Esophagus mucosa (tissue), 1 donor: ENCODE measurements at places on chromosomes 5 and 9. TPM values are rescaled to one million over a fixed set of nuclear protein-coding genes. Genes with fewer than 3 reads are reported as not detected.
A peak's percentile ranks its signal among the peaks of the same experiment; 100 is the strongest.

The ZBTB43 gene
- total RNA-seq = 12.8 TPM

GRCh38 chr9:109967651-109968642 is 187.9 kb downstream of the PALM2AKAP2 start:
- no peak for ATAC-seq

The ARID3C gene
- not detected for total RNA-seq

DNA sequence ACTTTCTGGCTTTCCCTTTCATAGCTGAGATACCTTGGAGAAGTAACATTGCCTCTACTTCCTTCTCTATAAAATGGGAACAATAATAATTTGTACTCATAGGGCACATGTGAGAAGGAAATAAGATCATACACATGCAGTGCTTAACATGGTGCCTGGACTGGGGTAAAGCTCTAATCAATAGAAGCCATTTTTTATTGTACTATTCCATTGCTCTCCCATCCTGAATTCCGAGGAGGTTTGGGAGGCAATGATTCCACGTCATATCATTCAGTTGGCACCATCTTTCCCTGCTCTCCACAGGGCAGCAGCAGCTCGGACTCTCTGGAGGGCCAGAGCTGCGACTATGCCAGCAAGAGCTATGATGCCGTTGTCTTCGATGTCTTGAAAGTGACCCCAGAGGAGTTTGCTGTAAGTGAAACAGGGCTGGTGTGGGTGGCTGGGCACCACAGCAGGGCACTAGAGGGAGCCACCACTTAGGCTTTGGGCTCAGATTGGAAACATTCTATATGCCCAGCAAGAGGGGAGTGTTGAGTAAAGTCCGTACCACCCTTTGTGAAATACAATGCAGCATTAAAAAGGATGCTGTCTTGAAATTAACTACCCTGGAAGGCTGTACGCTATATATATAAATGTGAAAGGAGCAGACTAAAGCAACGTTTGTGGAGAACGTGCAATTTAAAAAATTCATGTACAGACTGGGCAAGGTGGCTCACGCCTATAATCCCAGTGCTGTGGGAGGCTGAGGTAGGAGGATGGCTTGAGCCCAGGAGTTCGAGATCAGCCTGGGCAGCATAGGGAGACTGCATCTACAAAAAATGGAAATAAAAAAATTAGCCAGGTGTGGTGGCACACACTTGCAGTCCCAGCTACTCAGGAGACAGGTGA is 51.2 kb downstream of the RALGPS1 start:
- ATAC-seq = peak; percentile 79

The TLX3 gene
- total RNA-seq = not detected

- ATAC-seq = no peak
Measured at GRCh38 chr9:74577956-74578355, 80.8 kb downstream of the RORB start.

GRCh38 chr5:39755452-39755851 is 330.7 kb upstream of the DAB2 start:
- no peak for ATAC-seq

DNA sequence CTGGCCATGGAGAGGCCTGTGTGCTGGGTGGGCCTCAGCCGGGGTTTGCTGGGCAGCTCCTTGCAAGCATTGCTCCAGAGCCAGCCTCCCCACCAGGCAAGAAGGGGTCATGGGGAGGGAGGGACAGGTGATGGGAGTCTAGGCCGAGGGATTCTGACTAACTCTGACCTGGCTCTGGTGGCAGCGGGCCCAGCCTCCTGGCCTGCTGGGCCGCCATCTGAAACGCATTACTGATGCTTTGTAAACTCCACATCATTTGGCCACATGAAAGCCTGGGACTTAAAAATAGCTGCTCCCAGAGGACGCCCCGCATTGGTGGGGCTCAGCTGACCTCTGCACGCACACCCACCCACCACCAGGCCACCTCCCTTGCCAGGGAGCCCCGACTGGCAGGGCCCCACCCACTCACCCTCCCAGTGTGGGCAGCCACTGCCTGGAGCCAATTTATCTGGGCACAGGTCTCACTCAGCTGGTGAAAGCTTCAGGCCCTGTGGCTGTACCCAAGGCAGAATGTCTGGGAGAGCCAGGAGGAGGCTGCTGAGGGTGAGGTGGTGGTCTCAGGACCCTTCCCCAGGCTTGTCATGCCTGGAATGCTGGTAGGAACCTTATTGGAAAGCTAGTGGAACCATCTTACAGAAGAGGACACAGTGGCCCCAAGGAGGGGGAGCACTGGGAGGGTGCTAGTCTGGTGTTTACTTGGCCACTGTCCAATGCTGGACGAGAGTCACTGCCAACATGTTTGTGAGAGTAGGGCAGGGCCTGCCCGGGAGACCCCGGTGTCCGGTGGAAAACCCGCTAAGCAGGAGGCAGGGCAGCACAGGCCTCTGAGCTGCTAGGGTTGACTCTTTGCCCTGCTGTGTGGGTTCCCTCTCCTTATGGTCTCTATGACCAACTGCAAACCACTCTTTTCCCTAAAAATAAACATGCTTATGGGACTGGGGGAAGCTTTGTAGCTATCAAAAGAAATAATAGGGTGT is 10.8 kb downstream of the TCF7 start:
- ATAC-seq = no peak

DNA sequence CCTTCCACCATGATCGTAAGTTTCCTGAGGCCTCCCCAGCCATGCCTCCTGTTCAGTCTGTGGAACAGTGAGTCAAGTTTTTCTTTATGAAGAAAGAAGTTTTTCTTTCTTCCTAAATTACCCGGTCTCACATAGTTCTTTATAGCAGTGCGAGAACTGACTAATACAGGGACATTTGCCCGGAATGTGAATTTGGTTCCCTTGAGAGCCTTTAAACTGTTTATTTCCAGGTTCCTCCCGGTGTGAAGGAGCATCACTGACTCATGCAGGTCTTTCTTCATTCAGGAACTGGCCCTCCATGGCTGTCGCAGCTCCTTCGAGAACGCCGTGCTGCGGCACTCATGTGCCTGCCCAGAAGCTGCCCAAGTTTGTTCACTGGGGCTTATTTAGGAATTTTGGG is 87.7 kb downstream of the PTCH1 start:
- ATAC-seq = no peak

The TLR4 gene
- 1.0 TPM for total RNA-seq

GRCh38 chr5:169162407-169162806 is 138.5 kb downstream of the SLIT3 start:
- no peak for ATAC-seq

- ATAC-seq = no peak
Measured at GRCh38 chr5:176458904-176459561, 10.8 kb downstream of the FAF2 start.

The DIPK1B gene
- 0.76 TPM for total RNA-seq

- ATAC-seq = no peak
Measured at GRCh38 chr9:76454311-76454710, 4.7 kb upstream of the GCNT1 start.

The SPINK13 gene
- not detected for total RNA-seq

DNA sequence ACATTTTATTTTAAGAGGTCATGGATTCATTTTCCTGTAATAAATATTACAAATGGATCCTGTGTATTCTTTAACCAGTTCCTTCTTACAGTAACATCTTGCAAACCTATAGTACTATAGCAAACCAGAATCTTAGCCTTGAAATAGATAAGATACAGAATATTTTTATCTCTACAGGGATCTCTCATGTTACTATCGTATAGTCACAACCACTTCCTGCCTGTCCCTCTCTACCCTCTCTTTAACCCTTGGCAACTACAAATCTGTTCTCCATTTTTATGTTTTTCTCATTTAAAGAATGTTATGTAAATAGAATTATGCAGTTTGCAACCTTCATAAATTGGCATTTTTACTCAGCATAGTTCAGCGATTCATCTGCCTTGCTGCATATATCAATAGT is 454.0 kb downstream of the DIRAS2 start:
- no peak for ATAC-seq

DNA sequence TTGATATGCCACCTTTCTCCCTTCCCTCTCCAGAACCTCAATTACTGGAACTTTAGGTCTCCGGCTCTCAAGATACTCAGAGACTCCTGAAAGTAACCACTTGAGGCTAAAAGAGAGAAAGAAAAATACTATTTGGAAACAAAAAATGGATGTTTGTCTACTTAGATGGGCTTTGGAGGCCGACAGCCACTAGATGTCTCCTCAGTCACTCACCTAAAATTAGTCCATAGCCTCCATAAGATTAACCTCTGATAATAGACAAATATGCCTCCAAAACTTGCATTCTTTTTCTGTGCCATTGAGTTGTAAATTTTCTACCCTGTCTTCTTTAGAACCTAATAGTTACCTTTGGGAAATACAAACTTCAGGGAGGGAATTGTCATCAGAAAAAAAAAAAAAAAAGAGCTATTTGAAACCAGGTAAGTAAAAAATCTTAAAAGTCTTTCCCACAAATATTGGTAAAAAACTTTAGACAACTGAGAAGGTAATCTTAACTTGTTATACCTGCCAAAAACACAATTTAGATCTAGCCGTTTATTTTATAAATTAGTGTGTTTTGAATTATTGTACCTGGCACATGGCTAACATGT is 11.2 kb upstream of the PCDH1 start:
- no peak for ATAC-seq

The PTRH1 gene
- 7.9 TPM for total RNA-seq

DNA sequence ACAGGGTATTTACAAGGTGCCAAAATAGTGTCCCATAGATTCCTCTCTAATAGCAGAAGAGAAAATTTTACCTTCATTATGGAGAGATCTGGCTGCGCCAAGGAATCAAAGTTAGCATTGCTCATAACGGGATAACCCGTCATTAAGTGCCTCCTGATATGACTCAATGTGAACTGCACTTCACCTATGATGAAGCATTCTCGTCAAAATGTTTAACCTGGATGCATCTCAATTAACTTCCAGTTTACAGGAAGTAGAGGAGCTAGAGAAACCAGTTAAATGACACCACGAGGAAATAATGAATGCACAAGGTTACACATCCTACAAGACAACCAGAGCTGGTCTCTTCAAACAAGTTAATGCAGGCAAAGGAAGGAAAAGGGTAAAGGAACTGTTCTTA is 17.2 kb downstream of the FBXW11 start:
- ATAC-seq = peak; percentile 96

DNA sequence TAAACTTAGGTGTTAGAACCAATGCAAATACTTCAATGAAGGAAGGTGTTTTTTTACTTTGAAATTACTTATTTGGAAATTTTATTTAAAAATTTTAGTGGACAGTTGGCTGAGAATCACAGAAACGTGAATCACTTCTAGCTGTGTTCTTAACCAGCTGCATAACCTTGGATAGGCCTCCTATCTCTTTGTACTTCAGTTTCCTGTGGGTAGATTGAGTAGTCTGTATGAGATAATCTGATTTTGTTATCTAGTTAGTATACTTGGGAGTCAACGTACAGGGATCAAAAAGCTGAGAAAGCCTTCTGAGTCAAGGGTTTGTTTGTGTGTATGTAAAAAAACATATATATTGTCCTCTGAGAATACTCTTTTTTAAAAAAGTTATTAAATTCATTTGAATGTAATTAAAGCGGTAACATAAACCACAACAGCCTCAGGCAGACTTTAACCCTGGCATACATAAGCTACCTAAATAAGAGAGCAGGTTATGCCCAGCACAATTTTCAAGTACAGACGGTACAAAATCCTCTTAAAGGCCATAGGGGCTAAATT is 38.1 kb upstream of the ZCCHC7 start:
- ATAC-seq = no peak

DNA sequence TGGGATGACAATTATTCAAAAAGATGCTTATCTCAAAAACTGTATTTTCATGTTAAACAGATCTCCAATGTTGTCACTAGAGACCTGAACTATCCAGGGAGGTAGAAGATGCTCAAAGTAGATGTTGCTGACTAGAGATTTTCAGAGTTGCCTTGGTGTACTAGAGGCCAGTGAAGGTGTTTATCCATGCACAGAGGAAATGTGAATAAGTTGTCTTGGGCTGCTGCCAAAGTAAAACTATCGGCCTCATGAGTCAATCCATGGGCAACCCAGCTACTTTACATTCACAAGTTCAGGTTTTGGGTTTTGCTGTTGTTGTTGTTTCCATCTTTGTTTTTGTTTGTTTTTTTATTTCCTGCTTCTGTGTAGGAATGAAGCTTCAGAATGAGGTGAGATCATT is 141.1 kb upstream of the RANBP3L start:
- ATAC-seq = peak; percentile 45

DNA sequence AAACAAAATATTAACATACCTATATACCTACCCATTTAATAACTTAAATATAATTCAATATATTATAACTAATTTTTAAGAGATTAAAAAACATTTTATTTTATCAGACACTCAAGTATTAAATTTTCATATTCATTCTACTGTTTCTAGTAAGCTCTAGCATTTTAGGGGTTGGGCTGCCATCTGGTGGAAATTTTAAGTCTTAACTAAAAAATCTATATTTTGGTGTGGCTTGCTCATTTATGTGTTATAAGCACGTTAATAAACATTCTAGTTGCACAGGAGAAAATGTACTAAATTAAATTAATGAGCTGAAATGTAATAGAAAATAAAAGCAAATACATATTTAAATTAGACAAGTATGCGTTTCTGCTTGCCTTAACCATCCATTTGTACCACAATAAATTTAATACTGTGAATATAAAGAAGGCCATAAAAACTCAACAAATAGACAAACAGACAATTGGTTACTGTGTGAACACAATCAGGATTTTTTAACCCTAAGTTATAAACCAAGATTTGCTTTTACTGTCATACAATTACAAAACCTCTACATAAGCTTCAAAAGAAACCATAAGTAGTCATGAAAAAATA is 1728.3 kb upstream of the CDH9 start:
- no peak for ATAC-seq

The INSL4 gene
- not detected for total RNA-seq

The ZFP2 gene
- total RNA-seq = 0.08 TPM

DNA sequence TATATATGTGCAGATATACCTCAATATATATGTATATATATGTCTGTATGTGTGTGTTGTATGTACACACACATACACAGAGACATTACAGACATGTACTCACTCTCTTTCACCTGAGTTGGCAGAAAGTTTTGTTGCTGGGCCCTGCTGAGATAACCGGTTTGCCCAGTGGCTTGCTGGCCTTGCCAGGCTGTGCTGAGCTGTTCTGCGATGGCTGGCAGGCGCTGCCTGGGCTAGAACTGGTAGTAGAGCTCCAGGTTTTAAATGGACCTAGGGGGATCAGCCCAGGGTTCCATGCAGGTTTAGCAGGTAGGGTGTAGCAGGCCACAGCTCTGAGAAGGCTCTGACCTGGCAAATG is 394.3 kb downstream of the GADD45G start:
- peak; percentile 92 for ATAC-seq

GRCh38 chr5:57470339-57470738 is 12.3 kb downstream of the ACTBL2 start:
- ATAC-seq = no peak

The SLC34A3 gene
- 0.68 TPM for total RNA-seq

The CNTFR gene
- not detected for total RNA-seq
